ENCODE measurements at places on chromosomes 16 and 17. TPM values are rescaled to one million over a fixed set of nuclear protein-coding genes. Genes with fewer than 3 reads are reported as not detected.

DNA sequence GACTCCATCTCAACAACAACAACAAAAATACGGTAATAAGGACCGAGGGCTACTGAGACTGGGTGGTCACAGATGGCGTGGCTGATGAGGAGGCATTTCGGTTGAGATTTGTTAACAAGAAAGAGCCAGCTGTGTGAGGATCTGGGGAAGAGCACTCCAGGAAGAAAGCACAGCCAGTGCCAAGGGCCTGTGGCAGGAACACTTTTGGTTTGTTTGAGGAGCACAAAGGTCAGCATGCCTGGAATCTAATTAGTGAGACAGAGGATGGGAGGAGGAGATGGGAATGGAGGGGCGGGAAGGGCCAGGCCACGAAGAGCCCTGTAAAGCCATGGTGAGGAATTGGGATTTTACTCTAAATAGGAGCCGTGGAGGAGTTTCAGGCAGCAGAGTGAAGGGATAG, 24.9 kb downstream of the HASPIN start:
- H3K4me1 ChIP-seq, result no peaks in the 10 kb centered on the region
- no peaks in the 10 kb centered on the region for H3K36me3 ChIP-seq
- H3K4me3 ChIP-seq, result no peak overlapping the region
- no peak overlapping the region for H3K27ac ChIP-seq
- no peak for DNase-seq

DNA sequence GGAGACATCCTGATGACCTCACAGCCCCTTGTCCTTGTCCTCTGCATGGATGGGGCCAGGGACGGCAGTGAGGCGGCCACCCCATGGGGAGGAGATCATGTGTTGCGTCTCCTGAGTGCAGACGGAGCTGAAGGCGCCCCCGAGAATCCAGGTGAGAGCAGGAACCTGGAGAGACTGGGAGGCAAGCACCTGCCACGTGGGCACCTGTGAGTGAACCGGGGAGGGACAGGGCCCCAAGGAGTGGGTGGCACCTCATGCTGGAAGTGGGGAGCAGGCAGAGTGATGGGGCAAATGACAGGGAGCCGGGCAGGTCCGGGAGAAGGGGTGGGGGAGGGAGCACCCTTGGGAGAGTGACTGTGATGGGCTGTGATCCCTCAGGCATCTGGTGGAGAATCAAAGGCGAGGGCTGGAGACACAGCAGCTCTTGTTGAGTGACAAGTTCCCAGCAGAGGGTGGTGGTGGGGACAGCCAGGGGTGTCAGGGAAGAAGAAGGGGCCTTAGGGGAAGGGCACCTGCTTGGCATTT, 174.3 kb upstream of the CHMP6 start:
- no peaks in the 10 kb centered on the region for H3K27me3 ChIP-seq
- H3K36me3 ChIP-seq, result peaks cover 4% of the 10 kb centered on the region
- DNase-seq, result no peak

- DNase-seq, result no peak
- no peak overlapping the region for H3K4me3 ChIP-seq
- no peak overlapping the region for H3K27ac ChIP-seq
These were observed 16.6 kb downstream of the UBALD2 start for GRCh38 chr17:76281573-76282371.

DNA sequence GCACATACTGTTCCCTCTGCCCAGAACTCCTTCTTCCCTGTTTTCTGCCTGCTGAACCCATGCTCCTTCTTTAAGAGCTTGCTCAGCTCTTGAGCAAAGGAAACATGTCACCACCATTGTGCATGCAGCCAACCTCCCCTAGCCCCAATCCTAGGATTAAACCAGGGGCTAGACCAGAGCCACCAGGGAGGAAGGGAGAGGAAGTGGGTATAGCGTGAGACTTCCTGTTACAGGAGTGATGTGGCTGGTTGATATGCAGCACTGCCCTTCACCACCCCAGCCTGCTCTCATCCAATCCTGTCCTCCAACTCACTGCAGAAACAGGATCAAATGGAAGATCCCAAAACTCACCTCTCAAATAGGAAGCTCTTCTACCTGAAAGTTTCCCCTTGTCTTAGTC, 67.1 kb upstream of the CDH5 start:
- H3K36me3 ChIP-seq, result no peaks in the 10 kb centered on the region
- no peaks in the 10 kb centered on the region for H3K27me3 ChIP-seq
- H3K4me3 ChIP-seq, result no peak overlapping the region
- peaks cover 4% of the 10 kb centered on the region for H3K4me1 ChIP-seq
- no peak for DNase-seq
- no peak overlapping the region for H3K27ac ChIP-seq

- no peak overlapping the region for H3K4me3 ChIP-seq
- H3K27me3 ChIP-seq, result no peaks in the 10 kb centered on the region
These were observed 143.7 kb downstream of the ABCC12 start for GRCh38 chr16:48011878-48012658.

DNA sequence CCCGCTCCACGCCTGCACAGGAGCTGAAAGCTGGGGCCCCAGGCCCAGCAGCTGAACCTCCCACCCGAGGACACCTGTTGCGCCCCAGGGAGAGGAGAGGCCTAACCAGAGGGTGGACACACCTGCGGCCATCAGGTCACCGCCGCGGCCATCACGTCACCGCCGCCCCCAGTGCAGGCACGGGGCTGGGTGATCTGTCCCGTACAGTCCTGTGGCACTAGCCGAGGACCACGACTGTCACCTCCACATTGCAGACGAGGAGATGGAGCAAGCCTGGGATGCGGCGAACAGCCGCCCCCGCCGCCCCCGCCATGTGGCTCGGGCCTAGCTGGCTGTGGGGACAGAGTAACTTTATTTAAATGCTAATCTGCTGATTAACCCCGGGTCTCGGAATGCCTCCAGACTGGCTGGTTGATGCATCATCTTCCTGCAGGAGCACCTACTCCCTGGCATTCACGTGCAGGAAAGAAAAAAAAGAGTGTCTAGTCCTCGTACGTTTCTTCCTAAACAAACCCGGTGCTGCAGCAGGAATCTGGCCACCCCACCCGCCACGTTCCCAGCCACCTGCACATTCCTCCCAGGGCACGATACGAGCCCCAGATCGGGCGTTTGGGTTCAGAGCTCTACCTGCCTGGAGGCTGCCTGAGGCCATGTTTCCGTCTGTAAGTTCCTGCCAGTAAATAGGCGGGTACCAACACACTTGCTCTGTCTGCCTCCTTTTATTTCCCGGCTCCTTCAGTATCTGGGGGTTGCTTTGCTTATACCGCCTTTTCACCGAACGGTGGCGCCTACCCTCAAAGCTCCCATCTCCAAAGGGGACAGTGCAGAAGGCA, 29.9 kb downstream of the PIEZO1 start:
- H3K4me3 ChIP-seq, result no peak overlapping the region
- H3K27me3 ChIP-seq, result no peaks in the 10 kb centered on the region
- H3K36me3 ChIP-seq, result no peaks in the 10 kb centered on the region
- no peak for DNase-seq
- H3K4me1 ChIP-seq, result no peaks in the 10 kb centered on the region

MYO1C gene
- 237 TPM for total RNA-seq

CTRL gene
- not detected for total RNA-seq

DNA sequence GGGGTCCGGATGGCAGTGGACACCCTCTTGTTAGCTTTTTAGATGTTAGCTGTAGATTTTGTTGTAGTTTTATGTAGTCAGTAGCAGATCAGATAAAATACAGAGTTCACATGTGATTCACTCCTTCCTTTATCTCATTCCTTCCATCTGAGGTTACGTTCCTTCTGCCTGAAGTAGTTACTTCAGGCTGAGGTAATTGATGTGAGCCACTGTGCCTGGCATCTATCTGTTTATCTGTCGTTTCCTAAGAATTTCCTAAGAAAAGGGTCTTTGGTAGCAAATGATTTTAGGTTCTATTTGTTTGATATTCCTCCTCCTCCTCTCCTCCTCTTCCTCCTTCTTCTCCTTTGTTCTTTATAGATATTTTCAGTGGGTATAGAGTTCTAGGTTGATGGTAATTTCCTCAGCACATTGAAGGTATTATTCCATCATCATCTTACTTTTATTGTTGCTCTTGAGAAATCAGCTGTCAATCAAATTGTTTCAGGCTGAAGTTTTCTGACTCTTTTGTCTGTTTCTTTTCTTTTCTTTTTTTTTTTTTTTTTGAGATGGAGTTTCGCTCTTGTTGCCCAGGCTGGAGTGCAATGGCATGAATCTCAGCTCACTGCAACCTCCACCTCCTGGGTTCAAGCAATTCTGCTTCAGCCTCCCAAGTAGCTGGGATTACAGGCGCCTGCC, 29.6 kb upstream of the FBXO47 start:
- H3K4me3 ChIP-seq, result no peak overlapping the region
- no peaks in the 10 kb centered on the region for H3K4me1 ChIP-seq
- H3K27ac ChIP-seq, result no peak overlapping the region
- no peak for DNase-seq

GRCh38 chr17:59332749-59333377, 1.4 kb downstream of the YPEL2 start:
- H3K27me3 ChIP-seq, result no peaks in the 10 kb centered on the region
- H3K36me3 ChIP-seq, result peaks cover under 1% of the 10 kb centered on the region
- peaks cover 29% of the 10 kb centered on the region for H3K4me1 ChIP-seq
- peak; percentile 55 for DNase-seq
- peak overlapping the region; percentile 84 for H3K4me3 ChIP-seq

DNA sequence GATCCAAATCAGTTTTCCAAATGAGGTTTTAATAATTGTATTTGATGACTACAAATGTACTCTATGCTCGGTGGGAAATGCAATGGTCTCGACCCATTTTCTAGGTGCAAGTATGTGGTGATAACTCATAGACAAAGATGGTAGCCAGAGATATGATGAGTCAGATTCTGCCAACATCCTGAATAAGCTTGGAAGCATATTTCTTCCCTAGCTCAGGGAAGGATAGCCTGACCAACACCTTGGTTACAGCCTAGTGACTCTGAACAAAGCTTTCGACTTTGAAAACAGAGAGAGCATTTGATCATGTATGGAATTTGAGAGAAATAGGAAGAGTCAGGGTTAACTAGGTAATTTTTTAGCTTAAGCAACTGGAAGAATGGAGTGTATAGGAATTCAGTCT, 128.3 kb upstream of the MYOCD start:
- H3K4me1 ChIP-seq, result no peaks in the 10 kb centered on the region
- no peaks in the 10 kb centered on the region for H3K36me3 ChIP-seq
- H3K27me3 ChIP-seq, result peaks cover 35% of the 10 kb centered on the region
- no peak overlapping the region for H3K4me3 ChIP-seq
- DNase-seq, result no peak

DNA sequence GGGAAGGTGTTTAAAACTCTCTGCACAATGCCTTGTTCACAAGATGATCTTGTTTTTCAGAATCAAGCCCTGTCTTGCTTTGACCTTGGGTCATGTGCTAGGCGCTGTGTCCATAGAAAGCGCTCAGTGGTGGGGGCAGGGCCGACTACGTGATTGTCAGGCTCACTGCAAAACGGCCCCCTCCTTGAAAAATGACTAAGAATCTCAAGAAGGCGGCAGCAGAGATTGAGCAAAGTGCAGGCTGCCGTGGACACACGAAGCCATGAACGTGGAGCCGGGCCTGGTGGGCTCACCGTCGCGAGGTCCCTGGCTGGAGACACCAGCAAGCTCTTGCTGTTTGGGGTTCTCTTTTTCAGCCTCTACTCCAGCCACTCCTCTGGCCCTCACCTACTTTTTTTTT, 10.2 kb downstream of the ATP2C2 start:
- no peak overlapping the region for H3K4me3 ChIP-seq
- DNase-seq, result no peak
- H3K36me3 ChIP-seq, result no peaks in the 10 kb centered on the region
- peaks cover 5% of the 10 kb centered on the region for H3K4me1 ChIP-seq
- H3K27me3 ChIP-seq, result no peaks in the 10 kb centered on the region
- peak overlapping the region; percentile 17 for H3K27ac ChIP-seq

NDUFAF8 gene
- 12.7 TPM for total RNA-seq

ZNF385C gene
- total RNA-seq, result 0.40 TPM

DNA sequence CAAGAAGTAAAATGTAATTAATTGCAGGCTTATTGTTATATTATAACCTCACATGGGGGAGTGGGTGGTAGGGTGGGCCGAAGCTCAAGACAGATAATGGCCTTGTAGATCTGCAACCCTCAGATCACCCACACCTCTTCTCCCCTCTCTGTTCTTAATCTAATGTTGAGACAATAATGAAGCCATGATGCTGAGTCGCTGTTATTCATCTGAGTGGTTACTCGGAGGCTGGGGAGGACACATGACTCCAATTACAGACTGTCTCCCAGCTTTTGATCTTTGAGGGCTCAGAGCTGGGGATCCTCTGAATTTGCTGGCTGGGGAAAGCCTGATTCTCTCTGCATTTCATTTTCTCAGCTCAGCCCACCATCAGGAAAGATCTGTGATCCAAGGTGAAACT, 275.3 kb downstream of the SHISA9 start:
- H3K36me3 ChIP-seq, result no peaks in the 10 kb centered on the region
- DNase-seq, result no peak
- no peak overlapping the region for H3K4me3 ChIP-seq
- no peaks in the 10 kb centered on the region for H3K4me1 ChIP-seq

DNA sequence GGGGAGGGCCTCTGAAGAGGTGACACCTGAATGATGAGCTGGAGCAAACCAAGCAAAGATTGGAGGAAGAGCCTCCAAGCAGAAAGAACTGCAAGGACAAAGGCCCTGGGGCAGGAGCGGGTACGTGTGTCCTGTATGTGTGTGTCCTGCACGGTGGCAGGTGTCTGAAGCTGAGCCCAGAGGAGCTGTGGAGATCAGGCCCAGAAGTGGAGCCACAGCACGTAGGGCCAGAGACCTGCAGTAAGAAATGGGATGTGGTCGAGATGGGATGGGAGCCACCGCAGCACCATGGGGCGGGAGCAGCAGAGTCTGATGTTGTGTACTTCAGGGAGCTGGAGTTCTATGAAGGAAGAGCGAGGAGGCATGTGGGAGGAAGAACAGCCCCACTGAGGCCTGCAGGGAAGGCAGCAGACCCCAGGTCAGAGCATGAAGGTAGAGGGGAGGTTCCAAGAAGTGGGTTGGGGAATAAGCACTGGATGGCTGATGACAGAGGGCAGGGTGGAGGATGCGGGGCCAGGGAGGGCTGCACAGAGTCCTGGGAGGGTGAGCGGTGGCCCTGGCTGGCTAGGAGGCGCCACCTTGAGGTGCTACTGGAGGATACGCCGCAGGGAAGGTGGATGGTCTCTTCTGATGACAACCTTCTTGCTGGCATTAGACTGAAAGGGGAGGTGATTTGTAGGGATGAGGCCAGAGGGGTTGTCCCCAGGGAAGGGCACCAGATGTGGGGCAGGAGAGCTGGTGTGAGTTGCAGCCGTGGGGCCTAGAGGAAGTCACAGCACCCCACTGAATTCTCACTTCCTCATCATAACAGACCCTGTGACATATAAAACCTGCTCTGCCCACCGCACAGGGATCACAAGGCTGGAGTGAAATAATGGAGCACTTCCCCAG, 10.6 kb upstream of the CETP start:
- no peak overlapping the region for H3K27ac ChIP-seq
- no peaks in the 10 kb centered on the region for H3K36me3 ChIP-seq
- peak; percentile 45 for DNase-seq
- H3K4me3 ChIP-seq, result no peak overlapping the region
- H3K27me3 ChIP-seq, result no peaks in the 10 kb centered on the region

- H3K27me3 ChIP-seq, result no peaks in the 10 kb centered on the region
- DNase-seq, result no peak
- no peaks in the 10 kb centered on the region for H3K36me3 ChIP-seq
- no peak overlapping the region for H3K27ac ChIP-seq
- peaks cover 10% of the 10 kb centered on the region for H3K4me1 ChIP-seq
These were observed 202.3 kb downstream of the RAB11FIP4 start for GRCh38 chr17:31593806-31594205.
